H4 (cell line): ENCODE measurements at places on chromosomes 3 and 15. TPM values are rescaled to one million over a fixed set of nuclear protein-coding genes. Genes with fewer than 3 reads are reported as not detected.

GRCh38 chr15:56496635-56497034 lies 31.7 kb upstream of the MNS1 start:
- peak; percentile 73 for DNase-seq

DNA sequence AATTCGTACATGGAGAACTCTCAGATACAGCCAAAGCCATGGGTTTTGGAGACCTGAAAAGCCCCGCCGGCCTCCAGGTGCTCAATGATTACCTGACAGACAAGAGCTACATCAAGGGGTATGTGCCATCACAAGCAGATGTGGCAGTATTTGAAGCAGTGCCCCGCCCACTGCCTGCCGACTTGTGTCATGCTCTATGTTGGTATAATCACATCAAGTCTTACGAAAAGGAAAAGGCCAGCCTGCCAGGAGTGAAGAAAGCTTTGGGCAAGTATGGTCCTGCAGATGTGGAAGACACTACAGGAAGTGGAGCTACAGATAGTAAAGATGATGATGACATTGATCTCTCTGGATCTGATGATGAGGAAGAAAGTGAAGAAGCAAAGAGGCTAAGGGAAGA lies 23.5 kb downstream of the MYO5A start:
- no peak for DNase-seq

- DNase-seq: peak; percentile 42
These were observed 67.6 kb upstream of the TGFBR2 start for GRCh38 chr3:30538791-30539190.

GRCh38 chr3:126197854-126198584 lies 17.6 kb upstream of the ALDH1L1 start:
- DNase-seq: peak; percentile 71

GRCh38 chr3:58572013-58572633 lies 5.1 kb downstream of the FAM107A start:
- DNase-seq: no peak

GRCh38 chr15:55916666-55917409 lies 76.6 kb downstream of the NEDD4 start:
- peak; percentile 79 for DNase-seq

DNA sequence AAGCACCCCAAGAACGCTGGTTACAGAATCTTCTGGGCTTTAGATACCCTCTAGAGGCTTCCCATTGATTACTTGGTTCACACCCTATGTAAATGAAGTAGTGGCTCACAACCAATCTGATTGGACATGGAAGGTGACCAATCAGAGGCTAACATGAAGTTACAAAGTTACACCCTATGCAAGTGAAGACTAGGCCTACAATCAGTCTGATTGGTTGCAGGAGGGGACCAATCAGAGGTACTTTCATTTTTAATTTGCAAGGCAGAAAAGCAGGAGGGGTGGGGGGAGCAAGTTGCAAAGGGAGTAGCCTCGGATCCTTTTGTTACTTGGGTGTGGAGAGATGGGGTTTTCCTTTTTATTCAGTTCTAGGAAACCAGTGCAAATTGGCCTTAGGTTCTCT lies 11.1 kb upstream of the RTP2 start:
- peak; percentile 70 for DNase-seq

- DNase-seq: no peak
These were observed 13.3 kb upstream of the PPP1R2 start for GRCh38 chr3:195556390-195556789.

DNA sequence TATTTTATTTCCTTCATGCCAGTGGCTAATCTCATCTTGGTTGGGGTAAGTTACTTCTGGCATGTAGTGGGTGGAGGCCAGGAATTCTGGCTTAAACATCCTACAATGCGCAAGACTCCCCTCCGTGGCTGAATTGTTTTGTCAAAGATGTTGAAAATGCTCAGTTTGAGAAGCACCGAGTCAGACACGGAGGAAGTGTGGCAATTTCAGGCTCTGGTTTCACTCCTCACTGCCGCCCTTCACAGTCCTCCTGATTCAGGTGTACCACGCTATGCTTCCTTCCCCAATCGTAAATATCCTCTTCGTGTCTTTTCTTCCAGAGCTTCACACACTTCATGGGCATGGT lies 150.7 kb downstream of the OPA1 start:
- DNase-seq: no peak

DNA sequence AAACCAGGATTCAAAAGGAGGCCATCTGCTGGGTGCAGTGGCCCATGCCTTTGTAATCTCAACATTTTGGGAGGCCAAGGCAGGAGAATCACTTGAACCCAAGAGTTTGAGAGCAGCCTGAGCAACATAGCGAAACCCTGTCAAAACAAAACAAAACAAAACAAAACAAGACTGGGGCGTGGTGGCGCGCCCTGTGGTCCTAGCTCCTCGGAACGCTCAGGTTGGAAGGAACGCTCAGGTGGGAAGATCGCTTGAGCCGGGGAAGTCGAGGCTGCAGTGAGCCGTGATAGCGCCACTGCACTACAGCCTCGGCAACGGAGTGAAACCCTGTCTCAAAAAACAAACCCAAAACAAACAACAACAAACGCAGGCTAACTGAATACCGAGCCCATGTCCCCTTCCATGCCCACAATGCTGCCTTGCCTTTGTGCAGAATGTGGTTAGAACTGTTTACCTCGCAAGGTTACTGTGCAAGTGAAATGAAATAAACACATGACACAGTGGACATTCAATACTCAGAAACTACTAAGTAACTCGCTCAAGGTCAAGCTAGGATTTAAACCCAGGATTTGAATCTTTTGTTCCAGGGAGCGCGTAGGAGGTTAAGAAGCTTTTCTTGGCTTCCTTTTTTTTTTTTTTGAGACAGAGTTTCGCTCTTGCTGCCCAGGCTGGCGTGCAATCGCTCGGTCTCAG lies 766 bp upstream of the EMC4 start:
- DNase-seq: peak; percentile 26

DNA sequence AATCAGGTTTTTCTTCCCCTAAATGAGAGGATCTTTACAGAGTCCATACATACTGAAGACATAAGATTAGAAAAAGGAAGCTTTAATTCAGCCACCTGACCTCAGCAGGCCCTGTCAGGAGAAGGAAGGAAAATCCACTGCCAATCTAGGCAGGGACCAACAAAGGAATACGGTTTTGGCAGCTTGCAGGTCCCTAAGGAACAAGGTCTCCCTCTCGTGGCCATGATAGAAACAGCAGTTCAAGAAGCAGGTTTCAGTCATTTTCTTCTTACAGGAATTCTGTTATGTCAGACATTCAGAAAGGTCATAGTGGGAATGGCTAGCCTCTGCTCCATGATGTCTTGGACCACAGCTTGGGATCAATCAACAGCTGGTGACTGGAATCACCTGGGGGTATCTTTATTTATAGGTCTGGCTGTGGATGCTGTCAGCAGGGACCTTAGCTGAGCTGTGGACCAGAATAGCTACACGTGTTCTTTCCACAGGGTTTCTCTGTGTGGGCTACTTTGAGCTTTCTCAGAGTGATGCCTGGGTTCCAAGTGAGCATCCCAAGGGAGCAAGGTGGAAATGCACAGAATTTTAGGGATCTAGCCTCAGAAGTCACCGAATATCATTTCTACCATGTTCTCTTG lies 9.4 kb upstream of the CMSS1 start:
- peak; percentile 70 for DNase-seq

- no peak for DNase-seq
These were observed 331 bp downstream of the RNU6-1 start for GRCh38 chr15:67839499-67839928.

DNA sequence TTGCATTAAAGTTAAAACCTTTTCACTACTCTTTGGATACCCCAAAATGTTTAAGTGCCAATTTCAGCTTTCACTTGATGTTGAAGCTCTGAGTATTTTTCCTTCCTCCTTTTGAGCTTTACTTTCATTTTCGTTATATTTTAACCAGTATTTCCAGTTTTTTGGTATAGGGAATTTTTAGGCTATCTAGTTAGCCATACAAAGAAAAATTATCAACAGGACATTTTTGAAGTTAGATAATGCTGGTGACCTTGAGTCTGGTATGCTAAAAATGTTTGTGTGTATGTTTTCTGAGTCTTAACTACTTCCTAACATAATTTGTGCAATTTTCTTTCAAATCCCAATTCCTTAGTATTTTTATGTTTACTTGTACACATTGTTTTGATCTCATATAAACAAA lies 284.8 kb downstream of the OTOL1 start:
- no peak for DNase-seq

DNA sequence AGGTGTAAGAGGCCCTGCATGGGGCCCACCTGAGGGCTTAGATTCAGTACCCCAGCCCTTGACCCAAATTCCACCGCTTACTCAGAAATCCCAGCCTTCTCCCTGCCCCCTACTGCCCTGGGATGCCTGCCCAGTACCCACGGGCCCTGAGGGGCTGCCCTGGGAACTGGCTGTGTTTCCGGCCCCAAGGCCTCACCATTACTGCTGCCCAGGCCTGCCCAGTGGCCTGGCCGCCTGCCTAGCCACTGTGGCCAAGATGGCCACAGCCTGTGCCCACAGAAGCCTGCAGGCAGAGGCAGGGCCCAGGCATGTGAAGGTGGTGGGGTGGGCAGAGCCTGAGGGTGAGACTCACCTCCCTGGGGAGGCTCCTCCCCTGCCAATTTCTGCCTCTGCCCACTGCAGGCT lies 6.1 kb upstream of the PRKCD start:
- peak; percentile 33 for DNase-seq

Gene CLDN18
- total RNA-seq: not detected in 2 replicates

Gene RIOX2
- 25.3 and 32.6 TPM in 2 replicates for total RNA-seq

Gene TGM4
- total RNA-seq: 1.2 TPM in 1 of 2 replicates, not detected in the other

Gene DAZL
- not detected in 2 replicates for total RNA-seq

Gene LIPC
- 0.43 and 1.6 TPM in 2 replicates for total RNA-seq

Gene KLHL40
- not detected in 2 replicates for total RNA-seq

Gene VWA5B2
- not detected in 2 replicates for total RNA-seq

Gene CPEB1
- total RNA-seq: 5.2 and 6.6 TPM in 2 replicates

Gene CLSTN2
- 3.9 and 4.1 TPM in 2 replicates for total RNA-seq

Gene PROS1
- 10.3 and 10.9 TPM in 2 replicates for total RNA-seq

Gene CPNE9
- total RNA-seq: 0.31 TPM in 1 of 2 replicates, not detected in the other

Gene HTR3E
- not detected in 2 replicates for total RNA-seq
